ENCODE measurements at places on chromosomes 4 and X. TPM values are rescaled to one million over a fixed set of nuclear protein-coding genes. Genes with fewer than 3 reads are reported as not detected.

DNA sequence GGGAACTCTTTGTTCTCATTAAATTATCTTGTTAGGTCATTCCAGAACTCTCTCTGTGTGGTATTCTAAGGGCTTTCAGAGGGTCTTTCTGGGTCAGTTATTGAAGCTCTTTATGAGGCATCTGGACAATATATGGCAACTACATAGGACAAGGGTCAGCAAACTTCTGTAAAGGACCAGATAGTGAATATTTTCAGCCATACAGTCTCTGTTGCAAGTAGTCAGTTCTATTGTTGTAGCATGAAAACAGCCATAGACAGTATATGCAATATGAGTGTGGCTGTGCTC, 35.1 kb downstream of the HADH start:
- no peak for DNase-seq

ATP6AP2 gene
- 41.0 TPM for total RNA-seq

DNA sequence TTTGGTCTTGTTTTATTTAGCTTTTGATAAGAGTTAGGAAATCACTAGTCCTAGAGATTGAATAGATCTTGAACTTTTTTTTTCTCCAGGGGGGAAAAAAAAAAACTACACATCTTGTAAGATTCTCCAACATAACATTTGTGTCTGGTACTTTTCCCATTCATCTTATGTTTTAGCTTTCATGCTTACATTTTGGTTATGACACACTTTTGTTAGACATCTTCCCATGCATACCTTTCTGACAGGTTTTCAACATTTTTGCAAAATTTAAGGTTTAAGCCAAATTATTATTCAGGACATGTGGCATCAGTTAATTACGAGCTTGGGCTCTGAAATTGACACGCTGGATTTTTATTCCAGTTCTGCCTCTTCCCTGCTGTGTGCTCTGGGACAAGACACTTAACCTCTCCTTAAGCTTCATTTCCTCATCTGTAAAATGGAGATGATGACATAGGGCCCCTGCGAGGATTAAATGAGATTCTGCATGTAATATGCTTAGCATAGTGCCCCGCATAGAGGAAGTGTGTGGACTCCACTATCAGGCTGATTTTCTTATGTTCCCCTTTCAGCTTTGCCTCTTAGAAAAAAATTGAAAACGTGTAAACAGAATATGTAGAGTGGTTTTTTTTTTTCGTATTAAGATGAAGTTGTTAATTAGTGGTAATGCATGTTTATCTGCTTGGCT, 5.3 kb downstream of the KIT start:
- no peak for DNase-seq

MAGEA2 gene
- total RNA-seq: not detected

CPLX1 gene
- 1.5 TPM for total RNA-seq

SPANXC gene
- not detected for total RNA-seq

DNA sequence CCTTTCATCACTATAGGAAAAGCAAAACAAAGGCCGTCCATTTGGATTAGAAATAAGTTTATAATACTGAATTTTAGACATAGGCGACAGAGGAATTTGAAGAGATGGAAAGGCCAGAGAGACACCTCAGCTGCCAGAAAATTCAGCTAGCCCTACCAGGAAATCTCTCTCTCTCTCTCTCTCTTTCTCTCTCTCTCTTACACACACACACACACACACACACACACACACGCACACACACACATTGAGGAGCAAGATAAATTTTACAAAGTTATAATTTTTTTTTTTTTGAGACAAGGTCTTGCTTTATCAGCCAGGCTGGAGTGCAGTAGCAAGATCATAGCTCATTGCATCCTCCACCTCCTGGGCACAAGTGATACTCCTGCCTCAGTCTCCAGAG, 1.4 kb downstream of the XK start:
- no peak for DNase-seq

MAOB gene
- 131 TPM for total RNA-seq

REELD1 gene
- total RNA-seq: 0.50 TPM

All from left lobe of liver (tissue), 2 donors.